ENCODE measurements at places on chromosomes 13 and 19. TPM values are rescaled to one million over a fixed set of nuclear protein-coding genes. Genes with fewer than 3 reads are reported as not detected.

CELF5 gene
- total RNA-seq: not detected

DNA sequence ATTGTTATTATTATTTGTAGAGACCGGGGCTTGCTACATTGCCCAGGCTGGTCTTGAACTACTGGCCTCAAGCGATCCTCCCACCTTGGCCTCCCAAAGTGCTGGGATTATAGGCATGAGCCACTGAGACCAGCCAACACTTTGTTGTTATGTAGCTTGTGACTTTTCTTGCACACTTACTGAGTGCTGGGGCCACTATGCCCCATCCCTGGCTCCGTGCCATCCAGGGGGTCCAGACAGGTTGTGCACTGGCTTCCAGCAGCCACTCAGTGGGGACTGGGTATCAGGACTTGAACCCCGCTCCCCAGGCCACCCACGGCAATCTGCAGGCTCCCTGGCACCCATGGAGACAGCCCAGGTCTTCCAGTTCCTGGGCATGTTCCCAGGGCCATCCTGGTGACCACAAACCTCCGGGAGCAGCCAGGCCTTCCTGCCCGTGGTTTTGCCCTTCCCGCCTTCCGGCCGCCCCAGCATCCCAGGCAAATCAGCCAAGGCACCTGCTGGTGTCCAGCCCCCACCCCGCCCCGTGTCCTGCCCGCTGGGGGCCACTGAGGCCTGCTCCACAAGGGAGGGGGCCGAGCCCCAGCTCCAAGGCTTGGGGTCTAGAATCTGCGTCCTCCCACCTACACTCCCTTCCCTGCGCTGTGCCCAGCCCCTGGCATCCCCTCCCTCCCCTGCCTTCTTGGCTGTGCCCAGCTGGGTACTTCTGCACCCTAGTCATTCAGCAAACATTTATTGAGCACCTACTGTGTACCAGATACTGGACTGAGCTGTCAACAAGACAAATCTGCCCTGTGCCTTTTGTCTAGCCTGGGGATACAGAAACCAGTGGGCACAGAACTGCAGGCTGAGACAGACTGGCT lies 23.7 kb upstream of the SEMA6B start:
- no peak for DNase-seq

MAP4K1 gene
- 130 TPM for total RNA-seq

CEACAM20 gene
- total RNA-seq: not detected

APOC4 gene
- not detected for total RNA-seq

DNA sequence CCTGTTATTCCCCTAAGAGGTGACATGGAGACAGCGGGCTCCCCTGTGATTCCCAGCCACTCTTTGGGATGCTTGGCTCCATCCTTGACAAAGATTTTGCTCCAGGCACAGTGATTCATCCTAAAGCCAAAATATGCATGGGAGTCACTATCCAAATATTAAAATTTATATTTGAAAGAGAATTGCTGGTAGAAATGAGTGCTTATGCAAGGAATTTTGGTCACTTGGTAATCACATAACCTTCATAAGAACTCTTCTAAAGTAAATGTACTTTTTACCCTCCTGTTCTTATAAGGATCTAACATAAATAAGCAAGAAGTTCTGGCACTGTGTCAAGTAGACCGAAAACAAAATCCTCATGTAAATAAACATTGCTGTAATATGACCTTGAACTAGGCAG lies 385.8 kb downstream of the ITGBL1 start:
- no peak for DNase-seq

DNA sequence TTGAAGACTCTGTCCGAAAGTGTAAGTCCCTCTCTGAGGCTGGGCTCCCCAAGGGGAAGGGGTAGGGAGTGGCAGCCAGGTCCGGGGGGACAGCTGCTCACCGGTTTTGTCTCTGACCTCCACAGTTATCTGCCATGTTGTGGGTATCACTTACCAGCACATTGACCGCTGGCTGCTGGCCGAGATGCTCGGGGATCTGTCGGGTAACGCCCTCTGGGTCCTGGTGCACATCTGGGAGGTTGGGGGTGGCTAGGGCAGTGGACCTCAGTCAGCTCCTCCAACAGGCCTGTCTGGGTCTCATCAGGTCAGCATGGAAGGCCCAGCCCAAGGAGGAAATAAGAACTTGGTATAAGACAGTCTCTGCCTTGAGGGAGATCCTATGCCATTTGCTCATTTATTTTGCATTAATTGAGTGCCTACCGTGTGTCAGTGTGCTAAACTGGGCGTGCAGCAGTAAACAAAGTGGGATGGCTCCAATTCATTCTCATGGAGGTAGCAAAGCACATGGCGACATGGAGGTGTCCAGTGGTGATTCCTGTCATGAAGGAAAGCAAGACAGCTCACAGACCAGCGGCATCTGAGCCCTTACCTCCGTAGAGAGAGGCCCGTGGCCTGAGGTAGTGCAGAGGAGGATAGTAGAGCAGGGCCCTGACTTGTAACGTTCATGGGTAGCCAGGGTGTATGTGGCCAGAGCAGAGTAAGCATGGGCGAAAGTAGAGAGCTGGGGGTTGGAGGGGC lies 13.7 kb downstream of the EIF3K start:
- no peak for DNase-seq

CERS1 gene
- 0.13 TPM for total RNA-seq

- peak; percentile 85 for DNase-seq
Observed at GRCh38 chr19:47573071-47574026, at the start of gene ZNF541. TSS of gene ZNF541 (minus strand) at chr19:47573148. CDS start at chr19:47555856, 17,292 bp downstream.

DNA sequence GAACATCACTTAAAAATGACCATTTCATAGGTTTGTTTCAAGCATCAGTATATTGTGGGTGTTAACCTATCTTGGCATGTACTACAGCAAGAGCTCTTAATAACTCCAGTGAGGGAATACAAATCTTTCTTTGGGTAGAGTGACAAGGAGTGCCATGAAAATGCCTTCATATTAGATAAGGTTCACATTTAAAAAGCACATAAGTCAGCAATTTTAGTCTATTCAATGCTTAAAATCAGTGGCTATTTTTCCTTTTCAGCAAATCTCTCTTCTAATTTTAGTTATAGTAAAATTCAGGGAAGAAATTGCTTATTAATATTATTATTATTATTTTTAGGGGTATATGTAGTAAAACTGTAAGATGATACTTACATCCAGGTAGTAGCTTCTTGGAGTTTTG lies 291.1 kb downstream of the GPC6 start:
- DNase-seq: no peak

DNA sequence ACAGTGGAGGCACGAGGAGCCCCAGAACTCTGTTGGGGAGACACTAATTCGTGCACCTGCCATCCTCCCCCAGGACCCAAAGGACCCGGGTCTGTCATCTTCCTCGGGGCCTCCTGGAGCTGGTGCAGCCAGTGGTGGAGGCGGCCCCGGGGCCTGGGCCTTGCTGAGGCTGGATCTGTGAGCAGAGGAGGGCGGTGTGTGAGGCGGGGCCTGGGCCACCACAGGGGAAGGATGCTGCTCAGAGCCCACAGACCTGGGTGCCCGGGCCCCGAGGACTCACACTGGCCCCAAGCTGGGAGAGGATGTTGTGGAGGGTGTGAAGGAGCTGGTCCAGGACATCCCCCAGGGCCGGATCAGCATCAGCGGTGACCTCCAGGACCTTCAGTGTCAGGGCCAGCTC lies 8.3 kb downstream of the IFNL3 start:
- DNase-seq: peak; percentile 19

DNA sequence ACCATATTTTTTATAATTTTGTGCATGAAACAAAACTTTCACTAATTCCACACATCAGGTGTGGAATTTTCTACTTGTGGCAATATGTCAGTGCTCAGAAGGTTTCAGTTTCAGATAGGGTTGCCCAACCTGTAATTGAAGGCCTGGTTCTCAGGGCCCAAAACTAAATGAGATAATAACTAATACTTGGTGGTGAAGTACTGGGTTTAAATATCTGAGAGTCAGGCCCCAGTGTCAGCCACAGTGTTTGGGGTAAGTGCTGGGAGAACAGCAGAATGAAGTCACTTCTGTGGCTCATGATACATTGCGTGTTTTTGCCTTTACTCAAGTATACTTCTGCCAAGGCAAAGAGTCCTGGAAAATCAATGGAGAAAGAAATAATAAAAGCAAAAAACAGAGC lies 5.6 kb downstream of the SAFB start:
- no peak for DNase-seq

CAPN12 gene
- total RNA-seq: 1.1 TPM

KRTDAP gene
- not detected for total RNA-seq

ZNF550 gene
- 8.7 TPM for total RNA-seq

DNA sequence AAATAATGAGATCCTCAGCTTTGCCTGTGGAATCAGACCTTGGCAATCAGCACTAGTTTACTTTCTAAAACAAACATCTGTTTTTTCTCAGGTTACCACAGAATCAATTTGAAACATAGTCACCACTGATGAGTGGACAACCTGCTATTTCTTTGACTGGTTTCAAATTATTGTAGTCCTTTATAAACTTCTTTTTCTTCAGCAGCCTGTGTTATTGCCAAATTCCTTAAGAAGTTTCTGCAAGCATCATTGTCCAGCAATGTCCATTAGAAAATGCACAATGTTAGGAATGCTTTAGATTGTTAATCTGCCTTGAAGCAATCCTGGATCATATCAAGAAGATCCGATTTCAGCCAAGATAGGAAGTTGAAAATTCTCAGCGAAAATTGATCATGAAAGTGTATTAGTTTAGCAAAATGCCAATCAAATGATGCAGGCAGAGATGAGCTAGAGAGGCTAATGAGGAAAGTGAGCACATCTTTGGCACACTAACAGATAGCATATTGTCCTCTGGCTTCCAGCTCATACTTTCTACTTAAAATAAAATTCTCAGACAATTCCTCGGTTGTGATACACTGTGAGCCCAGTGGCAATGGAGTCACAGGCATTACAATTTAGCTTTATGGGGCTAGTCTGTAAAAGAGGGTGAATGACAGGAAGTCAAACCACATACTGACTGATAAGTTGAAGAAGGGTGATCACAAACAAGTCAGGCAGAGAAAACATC lies 270.6 kb downstream of the SLITRK6 start:
- no peak for DNase-seq

SLC25A42 gene
- 11.1 TPM for total RNA-seq

GRCh38 chr13:99303863-99304521 lies 3.2 kb downstream of the GPR183 start:
- DNase-seq: peak; percentile 37

DNA sequence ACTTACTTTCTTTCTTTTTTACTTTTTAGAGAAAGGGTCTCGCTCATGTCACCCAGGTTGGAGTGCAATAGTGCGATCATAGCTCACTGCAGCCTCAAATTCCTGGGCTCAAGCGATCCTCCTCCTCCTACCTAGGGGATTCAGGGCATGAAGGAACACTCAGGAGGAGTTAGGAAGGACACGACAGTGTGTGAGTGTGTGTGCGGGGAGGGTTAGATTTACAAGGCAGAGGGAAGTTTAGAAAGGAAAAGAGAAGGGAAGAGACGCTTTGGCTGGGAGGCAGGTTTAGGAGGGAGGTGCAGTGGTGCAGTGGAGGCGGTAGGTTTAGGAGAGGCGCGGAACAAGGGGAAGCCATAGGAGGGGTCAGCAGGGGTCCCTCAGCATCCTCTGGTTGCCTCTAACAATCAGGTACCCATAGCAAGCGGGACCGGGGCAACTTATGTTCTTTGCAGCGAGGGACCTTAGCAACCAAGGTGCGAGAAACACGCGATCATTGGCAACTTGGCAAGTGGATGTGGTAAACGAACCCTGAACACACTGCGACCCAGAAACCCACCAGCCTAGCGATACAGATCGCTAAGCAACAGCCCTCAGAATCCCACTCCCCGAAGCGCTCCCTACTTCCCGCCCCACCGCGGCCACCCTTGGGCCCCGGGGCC lies 501 bp downstream of the SIRT2 start:
- no peak for DNase-seq

GRCh38 chr19:33297401-33298145 lies 4.8 kb downstream of the CEBPA start:
- DNase-seq: no peak

DNA sequence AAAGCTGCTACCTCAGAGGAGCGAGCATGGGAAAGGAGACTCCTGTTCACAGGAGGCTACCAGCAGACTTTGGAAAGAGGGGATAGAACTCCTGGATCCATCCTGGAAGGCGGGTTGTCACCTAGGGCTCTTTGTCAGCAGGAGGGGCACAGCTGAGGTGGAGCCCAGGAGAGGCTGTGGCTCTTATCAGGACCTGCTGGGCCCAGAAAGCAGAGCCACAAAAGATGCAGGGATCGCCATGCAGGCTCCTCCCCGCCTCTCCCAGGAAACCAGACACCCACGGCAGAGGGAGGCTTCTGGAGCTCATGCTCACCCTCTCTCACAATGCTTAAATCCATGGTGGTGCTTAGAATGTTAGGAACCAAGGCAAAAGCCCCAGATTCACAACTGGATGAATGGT lies 994.2 kb downstream of the UQCRFS1 start:
- DNase-seq: no peak

- DNase-seq: no peak
Observed at GRCh38 chr19:55312621-55313512, 12.3 kb downstream of the TMEM150B start.

DNA sequence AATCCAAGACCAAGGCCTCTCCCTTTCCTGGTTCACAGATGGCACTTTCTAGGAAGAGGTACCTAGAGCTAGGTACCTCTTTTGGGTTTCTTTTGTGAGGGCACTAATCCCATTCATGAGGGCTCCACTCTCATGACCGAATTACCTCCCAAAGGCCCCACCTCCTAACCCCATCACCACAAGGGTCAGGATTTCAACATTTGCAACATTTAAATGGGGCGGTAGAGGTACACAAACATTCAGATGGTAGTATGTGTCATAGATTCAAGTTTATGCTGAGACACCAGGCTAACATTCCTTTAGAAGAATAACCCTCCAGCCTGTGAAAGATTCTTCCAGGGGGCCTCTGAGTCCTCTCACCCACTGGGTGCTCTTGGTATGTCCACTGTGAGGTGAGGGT lies 116.3 kb downstream of the FOXO1 start:
- DNase-seq: no peak

SLC46A3 gene
- 3.5 TPM for total RNA-seq

DNA sequence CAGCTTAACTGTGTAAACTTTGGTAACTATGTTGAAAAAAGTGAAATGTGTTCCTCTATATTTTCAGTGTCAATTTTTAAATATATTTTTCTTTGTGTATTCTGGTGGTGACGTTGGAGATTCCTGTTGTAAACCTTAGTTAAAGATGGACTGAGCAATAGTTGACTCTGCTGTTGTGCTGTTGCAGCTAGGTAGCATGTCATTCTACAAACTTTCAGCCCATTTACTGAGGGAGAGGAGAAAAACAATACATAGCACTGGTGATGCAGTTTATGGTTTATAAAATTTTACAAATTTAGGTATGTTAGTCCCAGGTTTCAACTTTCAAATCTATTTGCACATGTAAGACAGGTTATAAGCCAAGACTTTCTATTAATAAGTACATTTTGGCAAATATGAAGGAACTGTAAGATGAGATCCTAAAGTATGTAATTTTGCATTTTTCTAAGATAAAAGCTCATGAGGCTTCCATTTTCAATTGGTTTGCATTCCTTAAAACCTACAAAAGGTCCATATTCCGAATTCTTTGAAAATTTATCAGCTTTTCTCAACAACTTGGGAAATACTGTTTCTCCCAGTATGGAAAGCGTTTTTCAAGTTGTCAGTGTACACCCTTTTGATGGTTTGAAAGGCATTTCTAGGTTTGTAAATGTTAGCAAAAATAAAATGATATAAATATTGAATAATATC lies 1.5 kb downstream of the NDFIP2 start:
- no peak for DNase-seq

PCP2 gene
- total RNA-seq: not detected

Data from activated T-cell treated with anti-CD3 and anti-CD28 coated beads, Interleukin-2, amount 50 U/mL, for 4 hours (primary cell).